ENCODE measurements at places on chromosomes 12 and 14. TPM values are rescaled to one million over a fixed set of nuclear protein-coding genes. Genes with fewer than 3 reads are reported as not detected.

Gene KLHL33
- 0.23 TPM for polyA plus RNA-seq

DNA sequence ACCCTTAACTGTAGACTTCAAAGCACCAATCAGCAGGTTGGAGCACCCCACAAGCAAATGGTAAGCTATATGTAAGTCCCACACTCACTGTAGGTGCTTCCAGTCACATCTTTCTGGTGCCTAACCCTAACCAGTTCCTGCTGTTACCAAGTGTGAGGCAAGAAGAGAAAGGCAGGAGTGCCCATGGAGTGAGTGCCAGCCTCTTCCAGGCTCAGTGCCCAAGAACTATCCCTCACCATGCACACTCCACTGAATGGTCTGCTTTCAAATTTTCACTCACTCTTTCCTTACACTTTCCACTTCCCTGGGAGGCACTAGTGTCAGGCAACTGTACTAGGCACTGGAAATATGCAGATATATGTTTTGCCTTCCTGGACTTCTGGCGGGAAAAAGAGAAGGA is 62.2 kb upstream of the ZDHHC17 start:
- no peak overlapping the region for H3K27ac ChIP-seq
- DNase-seq, result no peak
- H3K4me1 ChIP-seq, result no peaks in the 10 kb centered on the region
- H3K36me3 ChIP-seq, result no peaks in the 10 kb centered on the region

DNA sequence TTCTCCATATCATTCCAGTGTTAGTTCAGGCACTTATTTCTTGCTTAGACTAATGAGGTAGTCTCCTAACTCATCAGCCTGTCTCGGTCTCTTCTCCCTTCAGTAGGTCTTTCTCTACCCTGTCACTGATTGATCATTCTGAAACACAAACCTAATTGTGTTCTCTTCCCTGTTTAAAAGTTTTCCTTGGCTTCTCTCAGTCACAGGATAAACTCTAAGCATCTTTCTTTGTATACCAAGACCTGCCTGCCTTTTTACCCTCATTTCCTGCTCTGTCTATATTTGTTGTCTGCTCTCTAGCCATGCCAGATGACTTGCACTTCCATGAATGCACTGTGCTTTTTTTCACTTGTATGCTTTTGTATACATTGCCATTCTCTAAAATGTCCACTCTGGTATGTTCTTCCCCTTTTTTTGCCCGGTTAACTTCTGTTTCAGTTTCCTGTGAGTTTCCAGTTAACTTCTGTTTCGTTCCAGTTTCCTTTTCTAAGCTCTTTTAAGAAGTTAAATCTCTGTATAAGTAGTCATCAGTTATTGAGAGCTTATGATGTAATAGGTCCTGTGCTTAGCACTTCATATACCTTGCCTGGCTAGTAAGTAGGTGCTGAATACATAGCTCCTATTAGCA is 12.8 kb downstream of the DIP2B start:
- no peak for DNase-seq
- H3K4me1 ChIP-seq, result peaks cover 28% of the 10 kb centered on the region
- H3K27ac ChIP-seq, result no peak overlapping the region
- no peaks in the 10 kb centered on the region for H3K27me3 ChIP-seq

- H3K4me1 ChIP-seq, result peaks cover 5% of the 10 kb centered on the region
- H3K27me3 ChIP-seq, result no peaks in the 10 kb centered on the region
- H3K36me3 ChIP-seq, result no peaks in the 10 kb centered on the region
- no peak overlapping the region for H3K4me3 ChIP-seq
- DNase-seq, result no peak
Observed at GRCh38 chr12:6847676-6848075, 3.4 kb downstream of the CDCA3 start.

- H3K27me3 ChIP-seq, result peaks cover 7% of the 10 kb centered on the region
- H3K4me3 ChIP-seq, result no peak overlapping the region
- no peak for DNase-seq
- H3K36me3 ChIP-seq, result no peaks in the 10 kb centered on the region
- no peaks in the 10 kb centered on the region for H3K4me1 ChIP-seq
Observed at GRCh38 chr14:99378782-99379214, 101.9 kb downstream of the SETD3 start.

DNA sequence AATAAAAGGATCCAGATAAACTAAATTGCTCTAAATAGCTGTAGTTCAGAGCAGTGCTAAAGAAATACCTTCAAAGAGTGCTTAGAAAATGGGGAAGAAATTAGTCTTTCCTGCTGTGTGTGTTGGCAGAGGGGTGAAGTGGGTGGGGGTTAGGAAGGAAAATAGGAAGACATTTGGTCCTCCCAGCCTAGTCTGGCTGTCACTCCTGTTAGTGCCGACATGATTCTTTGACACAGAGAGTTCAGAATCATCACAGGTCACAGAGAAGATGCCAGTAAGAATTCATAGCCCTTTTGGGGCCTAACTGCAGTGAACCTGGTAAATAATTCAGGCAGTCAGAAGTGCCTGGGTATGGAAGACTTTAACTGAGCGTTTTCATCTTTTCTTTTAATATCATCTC is 74.8 kb downstream of the FLRT2 start:
- no peaks in the 10 kb centered on the region for H3K4me1 ChIP-seq
- DNase-seq, result no peak
- no peak overlapping the region for H3K4me3 ChIP-seq
- no peaks in the 10 kb centered on the region for H3K27me3 ChIP-seq
- H3K27ac ChIP-seq, result no peak overlapping the region

Gene IAPP
- not detected for polyA plus RNA-seq
